Stimulated activated CD4-positive, alpha-beta T cell treated with anti-CD3 and anti-CD28 coated beads, Interleukin-12 subunit alpha, Interleukin-12 subunit beta, amount 100 ng/mL, for 24 hours (primary cell): ENCODE measurements at places on chromosomes 1 and 21.

GRCh38 chr1:171637928-171638576 lies 14.4 kb downstream of the MYOC start:
- DNase-seq: no peak

GRCh38 chr1:43152866-43153265 lies 19.2 kb downstream of the EBNA1BP2 start:
- DNase-seq: no peak

DNA sequence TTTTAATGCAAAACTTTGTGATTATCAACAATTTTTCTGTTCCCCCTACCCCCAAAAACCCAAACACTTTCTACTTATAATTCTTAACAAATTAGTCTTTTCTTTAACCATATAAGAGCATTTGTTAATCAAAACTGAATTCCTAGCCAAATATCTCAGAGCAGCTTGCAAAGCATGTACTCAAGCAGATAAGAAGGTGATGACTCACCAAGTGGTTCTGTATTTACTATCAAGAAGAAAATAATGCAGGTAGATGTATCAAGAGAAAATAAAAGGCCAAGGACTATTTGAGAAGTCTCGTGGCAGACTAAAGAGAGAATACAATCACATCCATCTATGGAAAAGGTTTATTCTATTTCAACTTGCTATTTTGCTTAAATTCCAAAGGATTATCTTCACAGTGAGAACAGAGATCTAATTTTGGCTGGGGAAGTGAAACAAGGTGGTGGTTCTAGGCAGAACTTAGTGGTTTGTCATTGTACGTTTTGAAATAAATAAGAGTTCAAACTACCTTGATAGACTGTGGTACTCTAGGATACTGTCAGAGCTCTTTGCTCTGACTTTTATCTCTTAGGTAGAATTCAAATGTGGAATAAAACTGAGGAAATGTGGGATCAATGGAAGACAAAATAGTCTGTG lies 94.7 kb upstream of the NRIP1 start:
- no peak for DNase-seq

- no peak for DNase-seq
Measured at GRCh38 chr1:160398823-160399222, 1.5 kb upstream of the VANGL2 start.

- no peak for DNase-seq
Measured at GRCh38 chr21:32359719-32360260, 33.0 kb downstream of the URB1 start.

DNA sequence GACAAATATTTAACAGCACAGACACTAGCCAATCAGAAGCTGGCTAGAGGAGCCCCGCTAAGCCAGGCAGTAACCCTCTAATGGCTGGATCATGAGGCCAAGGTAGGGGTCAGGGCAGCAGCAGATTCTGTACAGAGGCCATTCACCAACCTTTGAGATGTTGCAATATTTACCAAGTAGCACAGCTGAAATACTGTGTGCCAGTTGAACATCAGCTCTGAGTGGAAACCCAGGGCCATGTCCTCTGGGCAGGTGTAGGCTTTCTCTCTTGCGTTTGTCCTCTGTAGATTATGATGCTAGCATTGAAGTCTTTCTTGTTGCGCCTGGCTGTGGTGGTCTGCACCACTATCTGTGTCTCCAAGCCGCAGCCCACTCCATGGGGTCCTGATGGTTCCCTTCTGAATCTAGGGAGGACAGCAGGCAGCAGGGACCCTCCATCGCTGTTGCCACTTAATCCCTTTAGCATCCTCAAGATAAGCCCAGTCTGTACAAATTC lies 2.5 kb upstream of the COG2 start:
- DNase-seq: no peak

- no peak for DNase-seq
Measured at GRCh38 chr1:116982319-116983004, 19.1 kb upstream of the CD101 start.

DNA sequence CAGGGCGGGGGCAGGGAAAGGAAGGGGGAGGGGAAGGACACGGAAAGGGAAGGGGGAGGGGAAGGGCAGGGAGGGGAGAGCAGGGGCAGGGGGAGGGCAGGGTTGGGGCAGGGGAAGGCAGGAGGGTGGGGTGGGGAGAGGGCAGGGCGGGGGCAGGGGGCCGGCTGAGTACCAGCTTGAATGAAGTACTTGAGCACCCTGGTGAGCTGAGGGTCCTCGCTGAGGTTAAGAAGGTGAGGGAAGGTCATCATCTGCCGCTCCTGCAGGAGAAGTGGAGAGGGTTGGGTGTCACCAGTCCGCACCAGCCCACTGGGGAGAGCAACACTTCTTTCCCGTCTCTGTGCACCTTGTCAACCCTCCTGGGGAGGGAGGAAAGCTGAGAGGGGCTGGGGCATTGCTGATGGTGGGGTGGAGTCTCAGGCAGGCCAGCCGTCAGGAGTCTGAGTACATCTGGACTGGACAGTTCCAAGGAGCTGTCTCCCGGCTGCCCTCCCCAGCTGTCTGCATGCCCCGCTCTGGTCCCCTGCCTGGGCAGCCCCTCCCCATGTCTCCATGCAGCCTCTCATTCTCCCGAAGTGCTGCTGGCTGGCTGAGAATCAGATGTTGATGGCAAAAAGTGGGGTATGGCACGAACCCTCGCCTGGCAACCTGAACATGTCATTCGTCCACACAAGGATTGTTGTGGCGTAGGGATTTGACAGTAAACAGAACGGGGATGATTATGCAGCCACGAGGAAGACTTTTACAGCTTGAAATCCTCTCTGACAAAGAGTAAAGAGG lies 70.0 kb downstream of the SCCPDH start:
- DNase-seq: no peak

DNA sequence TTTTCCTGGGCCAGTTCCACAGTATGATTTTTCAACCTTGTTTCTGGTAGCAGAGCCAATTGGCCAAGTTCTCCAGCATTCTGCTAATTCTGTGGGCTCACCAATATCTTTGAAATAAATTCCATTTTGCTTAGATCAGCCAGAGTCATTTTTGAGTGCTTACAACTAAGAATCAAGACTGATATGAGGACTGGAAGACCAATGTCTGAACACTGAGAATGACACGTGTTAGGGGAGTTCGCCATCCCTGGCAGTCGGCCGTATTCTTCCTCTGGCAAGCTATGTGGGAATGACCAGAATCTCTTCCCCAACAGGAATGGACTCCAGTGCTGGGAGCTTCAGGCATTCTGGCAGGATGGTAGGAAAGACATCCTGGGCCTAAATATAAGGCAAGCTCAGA lies 4.9 kb upstream of the TENT5C start:
- no peak for DNase-seq

DNA sequence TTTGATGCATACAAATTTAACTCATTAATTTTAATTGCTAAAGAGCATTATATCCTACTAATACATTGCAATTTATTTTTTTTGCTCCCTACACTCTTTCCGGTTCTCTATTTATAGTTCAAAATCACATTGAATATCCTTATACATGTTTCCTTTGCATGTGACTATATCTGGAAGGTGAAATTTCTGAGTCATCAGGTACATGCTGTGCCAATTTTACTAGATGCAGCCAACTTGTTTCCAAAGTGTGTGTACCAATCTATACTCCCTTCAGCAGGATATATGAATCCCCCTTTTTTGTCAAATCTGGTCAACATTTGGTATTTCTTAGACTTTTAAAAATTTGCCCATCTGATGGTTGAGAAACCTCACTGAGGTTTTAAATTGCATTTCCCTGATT lies 602.9 kb upstream of the CAMK1G start:
- no peak for DNase-seq

DNA sequence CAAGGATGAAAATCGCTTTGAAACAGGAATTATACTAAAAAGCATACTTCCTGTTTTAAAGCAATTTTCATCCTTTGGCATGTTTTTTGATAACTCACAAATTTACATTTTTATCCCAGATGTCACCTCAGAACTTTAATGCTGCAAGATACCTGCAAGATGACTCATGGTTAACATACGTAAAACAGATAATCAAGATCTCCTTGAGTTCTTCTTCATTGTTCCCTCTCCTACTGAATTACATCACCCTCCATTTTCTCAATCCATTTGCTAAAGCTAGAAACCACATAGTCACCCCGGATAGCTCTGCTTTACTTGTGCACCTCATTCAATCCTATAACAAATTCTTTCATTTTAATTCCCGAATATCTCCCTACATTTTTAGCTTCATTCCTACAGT lies 1114.2 kb downstream of the PLA2G4A start:
- DNase-seq: no peak

GRCh38 chr21:38984982-38985567 lies 179.3 kb downstream of the ETS2 start:
- no peak for DNase-seq

DNA sequence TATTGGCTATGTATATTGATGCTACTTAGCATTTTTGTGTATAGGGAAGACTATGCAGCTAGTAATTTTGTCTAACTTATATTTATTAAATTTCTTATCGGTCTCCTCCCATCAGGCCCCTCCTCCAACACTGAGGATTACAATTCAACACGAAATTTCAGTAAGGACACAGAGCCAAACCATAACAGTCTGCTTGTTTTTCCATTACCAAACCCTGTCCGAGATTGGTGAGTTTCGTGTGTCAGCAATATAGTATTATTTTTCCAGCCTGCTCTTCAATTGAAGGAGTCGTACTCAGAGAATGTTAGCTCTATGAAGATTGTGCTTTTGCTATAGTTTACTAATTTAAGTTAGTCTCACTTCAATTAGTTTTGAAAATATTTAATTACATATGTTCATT lies 1495.3 kb downstream of the MRPL39 start:
- DNase-seq: no peak

- DNase-seq: no peak
Measured at GRCh38 chr1:166129006-166129405, 37.8 kb downstream of the FAM78B start.

- no peak for DNase-seq
Measured at GRCh38 chr1:18970762-18971161, 14.3 kb upstream of the IFFO2 start.

- DNase-seq: no peak
Measured at GRCh38 chr1:156781585-156782186, 14.4 kb downstream of the PRCC start.

- no peak for DNase-seq
Measured at GRCh38 chr21:44785620-44786335, 15.8 kb downstream of the UBE2G2 start.

DNA sequence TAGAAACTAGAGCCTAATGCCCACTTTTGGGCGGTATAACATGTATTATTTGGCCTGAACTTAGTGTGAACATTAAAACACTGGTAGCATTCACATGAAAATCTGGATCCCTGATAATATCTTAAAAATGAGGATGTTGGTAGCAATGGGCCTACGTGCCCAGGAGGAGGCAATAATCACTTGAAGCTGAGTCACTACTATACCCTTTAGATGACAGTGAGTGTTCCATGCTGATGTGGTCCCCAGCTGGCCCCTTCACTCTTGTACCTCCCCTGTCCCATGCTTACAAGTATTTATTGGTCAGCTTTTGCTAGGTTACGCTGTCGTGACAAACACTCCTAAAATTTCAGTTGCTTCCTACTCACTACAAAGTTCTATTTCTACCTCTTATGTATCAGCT lies 23.0 kb upstream of the POU2F1 start:
- no peak for DNase-seq

DNA sequence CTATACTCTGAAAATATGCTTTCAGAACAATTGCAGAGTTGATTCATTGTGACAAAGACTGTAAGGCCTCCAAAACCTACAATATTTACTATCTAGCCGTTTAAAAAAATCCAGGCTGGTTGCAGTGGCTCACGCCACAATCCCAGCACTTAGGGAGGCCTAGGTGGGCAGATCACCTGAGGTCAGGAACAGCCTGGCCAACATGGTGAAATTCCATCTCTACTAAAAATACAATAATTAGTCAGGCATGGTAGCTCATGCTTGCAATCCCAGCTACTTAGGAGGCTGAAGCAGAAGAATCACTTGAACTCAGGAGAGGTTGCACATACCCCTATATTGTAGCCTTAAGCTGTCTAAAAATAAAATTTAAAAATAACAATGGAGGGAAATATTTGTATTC lies 5.3 kb upstream of the TFF2 start:
- no peak for DNase-seq

- DNase-seq: no peak
Measured at GRCh38 chr1:67759692-67760029, 73.6 kb downstream of the GNG12 start.

DNA sequence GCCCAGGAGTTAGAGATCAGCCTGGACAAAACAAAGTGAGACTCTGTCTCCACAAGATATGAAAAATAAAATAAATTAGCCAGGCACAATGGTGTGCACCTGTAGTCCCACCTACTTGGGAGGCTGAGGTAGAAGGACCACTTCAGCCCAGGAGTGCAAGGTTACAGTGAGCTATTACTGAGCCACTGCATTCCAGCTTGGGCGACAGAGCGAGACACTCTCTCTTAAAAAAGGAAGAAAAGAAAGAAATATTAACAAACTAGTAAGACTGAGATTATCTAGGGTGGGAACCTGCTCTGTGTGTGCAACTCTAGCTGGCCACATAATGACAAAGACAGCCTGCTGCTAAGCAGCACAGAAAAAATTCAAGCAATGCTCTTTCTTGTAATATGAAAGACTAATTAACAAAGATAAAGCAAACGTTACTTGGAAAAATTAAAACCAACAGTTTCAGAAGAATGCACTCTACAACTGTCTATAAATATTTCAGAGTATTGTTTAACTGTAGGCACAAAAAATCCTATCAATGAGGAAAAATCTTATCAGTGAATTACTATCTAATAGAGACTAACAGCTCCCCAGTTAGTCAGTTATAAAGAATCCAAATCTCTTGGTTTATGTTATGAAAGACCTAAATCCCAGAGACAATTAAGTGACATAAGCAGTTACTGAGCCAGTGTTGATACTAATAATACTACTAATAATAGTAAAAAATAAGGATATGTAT lies 74.5 kb downstream of the ENAH start:
- no peak for DNase-seq

DNA sequence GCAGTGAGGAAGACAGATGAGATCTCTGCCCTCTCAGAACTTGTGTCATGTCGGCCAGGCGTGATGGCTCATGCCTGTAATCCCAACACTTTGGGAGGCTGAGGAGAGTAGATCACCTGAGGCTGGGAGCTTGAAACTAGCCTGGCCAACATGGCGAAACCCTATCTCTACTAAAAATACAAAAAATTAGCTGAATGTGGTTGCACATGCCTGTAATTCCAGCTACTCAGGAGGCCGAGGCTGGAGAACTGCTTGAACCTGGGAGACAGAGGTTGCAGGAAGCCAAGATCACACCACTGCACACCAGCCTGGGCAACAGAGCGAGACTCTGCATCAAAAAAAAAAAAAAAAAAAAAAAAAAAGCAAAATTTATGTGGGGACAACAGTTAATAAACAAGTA lies 40.9 kb upstream of the RALGPS2 start:
- no peak for DNase-seq
